Lower lobe of right lung (tissue), 2 donors: ENCODE measurements at places on chromosomes 3 and 15. TPM values are rescaled to one million over a fixed set of nuclear protein-coding genes. Genes with fewer than 3 reads are reported as not detected.

The PIGBOS1 gene
- 13.8 TPM for total RNA-seq

The PRSS50 gene
- 0.41 TPM for total RNA-seq

The GHSR gene
- not detected for total RNA-seq

The CFAP100 gene
- total RNA-seq: 21.5 TPM

The SCAMP5 gene
- total RNA-seq: 1.9 TPM

The EPHB1 gene
- total RNA-seq: 3.0 TPM

The MESP2 gene
- not detected for total RNA-seq

The SLC28A2 gene
- 0.21 TPM for total RNA-seq

The C3orf20 gene
- total RNA-seq: not detected

The TLR9 gene
- 1.0 TPM for total RNA-seq

The CCR9 gene
- not detected for total RNA-seq

The DZIP1L gene
- total RNA-seq: 19.9 TPM

The BLM gene
- 2.0 TPM for total RNA-seq

The CMC1 gene
- total RNA-seq: 23.6 TPM

The ITIH1 gene
- not detected for total RNA-seq

The RYR3 gene
- total RNA-seq: 0.32 TPM

The TTC21A gene
- total RNA-seq: 18.8 TPM
